Stimulated activated CD4-positive, alpha-beta T cell treated with anti-CD3 and anti-CD28 coated beads, Interleukin-4, amount 100 ng/mL, for 24 hours (primary cell): ENCODE measurements at places on chromosomes 16 and 17.

GRCh38 chr16:1612320-1613111 lies at the start of gene CRAMP1:
CRAMP1 (plus strand) TSS chr16:1612360; CDS start chr16:1614640, 2,280 bp downstream.
- peak; percentile 20 for DNase-seq

DNA sequence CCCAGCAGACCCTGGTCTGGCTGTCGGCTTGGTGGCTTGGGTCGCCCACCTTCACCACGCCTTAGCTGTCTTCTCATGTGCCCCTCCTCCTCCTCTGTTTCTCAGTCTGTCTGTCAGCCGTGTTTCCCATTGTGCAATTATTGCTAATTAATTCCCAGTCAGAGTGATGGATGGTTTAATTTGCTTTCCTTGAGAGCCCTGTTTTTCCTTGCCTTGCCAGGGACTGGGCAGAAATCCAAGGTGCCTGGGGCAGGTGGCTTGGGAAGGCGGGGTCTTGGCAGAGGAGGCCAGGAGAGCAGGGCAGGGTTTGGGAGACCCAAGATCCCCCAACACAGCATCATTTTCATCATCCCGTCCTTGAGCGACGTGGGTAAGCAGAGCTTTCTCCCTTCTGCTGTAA lies 21.3 kb downstream of the NECAB2 start:
- no peak for DNase-seq

- no peak for DNase-seq
Measured at GRCh38 chr16:57380671-57381462, 8.6 kb downstream of the CX3CL1 start.

DNA sequence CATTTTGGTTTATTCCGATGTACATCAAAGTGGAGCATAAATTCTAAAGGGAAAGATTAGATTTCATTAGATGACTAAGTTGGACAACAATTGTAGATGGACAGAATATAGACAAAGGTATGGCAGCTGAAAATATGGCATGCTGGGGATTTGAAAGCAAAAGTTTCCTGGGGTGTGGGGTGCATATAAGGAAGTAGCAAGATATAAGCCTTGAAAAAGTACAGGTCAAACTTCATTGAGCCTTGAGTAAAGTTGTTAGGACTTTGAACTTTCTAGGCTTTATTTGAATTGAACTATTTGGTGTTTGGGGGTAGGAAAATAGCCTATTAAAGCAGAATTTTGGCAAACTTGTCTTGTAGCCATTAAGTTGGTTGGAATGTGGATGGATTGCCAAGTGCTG lies 75.8 kb upstream of the KCNJ16 start:
- DNase-seq = no peak

- no peak for DNase-seq
Measured at GRCh38 chr17:63071797-63072196, 105.8 kb downstream of the TANC2 start.

DNA sequence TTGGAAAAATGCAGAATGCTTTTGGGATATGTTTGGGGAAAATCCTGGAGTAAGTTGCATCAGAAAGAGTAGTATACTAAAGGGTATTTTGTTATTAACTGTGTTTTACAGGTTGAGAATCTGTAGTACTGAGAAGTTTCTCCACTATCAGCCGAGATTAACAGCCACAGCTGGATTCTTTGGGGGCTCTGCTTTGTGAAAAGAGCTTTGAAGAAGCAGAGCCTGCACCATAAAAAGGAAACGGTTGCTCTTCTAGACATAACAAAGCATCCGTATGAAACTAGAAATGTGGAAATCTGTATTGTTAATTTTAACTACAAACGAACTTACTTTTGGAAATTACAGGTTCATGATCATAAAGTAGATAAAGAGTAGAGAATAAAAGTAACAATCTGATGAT lies 5.3 kb downstream of the NLK start:
- no peak for DNase-seq
